ENCODE measurements at places on chromosomes 16 and 17.

GRCh38 chr16:25626172-25626571 lies 65.6 kb upstream of the HS3ST4 start:
- DNase-seq = no peak

DNA sequence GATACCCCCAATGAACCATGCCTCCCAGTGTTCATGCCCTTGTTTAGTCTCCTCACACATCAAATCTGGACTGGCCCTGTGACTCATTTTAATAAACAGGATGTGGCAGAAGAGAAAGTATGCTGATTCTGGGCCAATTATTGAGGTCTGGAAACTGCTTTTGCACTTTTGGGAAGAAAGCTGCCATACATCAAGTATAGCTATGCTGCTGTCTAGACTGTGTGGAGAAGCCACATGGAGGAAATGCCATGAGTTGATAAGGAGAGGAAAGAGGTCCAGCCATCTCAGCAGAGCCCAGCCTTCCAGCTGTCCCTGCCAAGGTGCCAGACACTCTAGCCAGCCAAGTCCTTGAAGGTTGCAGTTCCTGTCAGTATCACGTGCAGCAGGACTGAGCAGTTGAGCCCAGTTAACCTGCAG lies 16.7 kb downstream of the RPRML start:
- DNase-seq = no peak

DNA sequence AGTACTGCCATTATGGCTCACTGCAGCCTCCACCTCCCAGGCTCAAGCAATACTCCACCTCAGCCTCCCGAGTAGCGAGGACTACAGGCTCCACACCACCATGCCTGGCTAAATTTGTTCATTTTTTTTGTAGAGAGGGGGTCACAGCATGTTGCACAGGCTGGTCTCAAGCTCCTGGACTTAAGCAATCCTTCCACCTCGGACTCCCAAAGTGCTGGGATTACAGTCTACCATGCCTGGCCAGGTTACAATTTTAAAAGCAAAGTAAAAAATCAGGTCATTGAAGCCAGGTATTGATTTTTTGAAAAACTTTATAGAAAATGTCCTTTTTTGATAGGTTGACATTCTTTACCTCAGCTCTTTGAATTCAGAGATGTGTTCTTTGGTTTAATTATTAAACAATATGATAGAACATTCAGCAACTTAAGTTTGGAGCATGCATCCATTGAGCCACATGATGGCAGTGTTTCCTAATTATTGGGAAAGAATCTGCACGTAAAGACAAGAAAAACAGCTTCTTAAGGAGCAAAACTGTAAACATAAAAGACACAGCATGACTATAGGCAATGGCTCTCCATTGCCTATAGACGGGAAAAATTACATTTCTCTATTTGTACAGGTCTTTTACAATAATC lies 1.7 kb upstream of the SLC16A11 start:
- DNase-seq = no peak

- DNase-seq = no peak
Measured at GRCh38 chr16:89936034-89936433, 12.5 kb upstream of the DEF8 start.

DNA sequence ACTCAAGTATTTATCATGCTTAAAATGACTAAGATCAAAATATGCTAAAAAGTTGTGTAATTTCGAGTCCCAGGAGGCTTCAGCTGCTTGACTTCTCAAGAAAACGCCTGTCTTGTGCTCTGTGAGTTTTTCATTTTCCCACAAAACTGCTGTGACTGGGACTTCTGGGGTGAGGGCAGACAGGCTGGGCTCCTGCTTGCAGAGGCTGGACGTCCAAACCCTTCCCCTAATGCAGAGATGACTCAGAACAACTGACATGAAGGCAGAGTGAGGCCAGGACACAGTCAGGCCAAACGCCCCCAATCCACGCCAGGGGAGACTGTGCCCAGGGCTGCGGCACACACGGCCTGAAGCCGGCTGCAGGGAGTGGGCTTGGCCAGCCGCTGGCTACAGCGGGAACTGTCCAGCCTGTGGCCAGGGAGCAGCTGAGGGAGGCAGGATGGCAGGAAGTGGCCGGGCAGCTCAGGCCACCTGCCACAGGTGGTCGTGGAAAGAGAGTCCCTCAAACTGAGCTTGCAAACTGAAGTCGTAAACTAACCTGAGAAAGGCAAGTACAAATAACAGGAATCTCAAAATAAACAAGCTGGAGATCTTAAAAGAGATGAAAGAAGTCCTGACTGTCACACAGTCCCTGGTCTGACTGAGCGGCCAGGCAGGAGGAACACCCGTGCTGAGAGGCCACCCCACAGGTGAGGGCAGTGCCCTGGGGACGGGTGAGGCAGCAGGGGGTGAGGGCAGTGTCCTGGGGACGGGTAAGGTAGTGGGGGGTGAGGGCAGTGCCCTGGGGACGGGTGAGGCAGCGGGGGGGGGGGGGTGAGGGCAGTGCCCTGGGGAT lies 21.3 kb upstream of the HEXD start:
- DNase-seq = no peak

GRCh38 chr17:19341211-19341631 lies 21.3 kb downstream of the B9D1 start:
- no peak for DNase-seq

- DNase-seq = no peak
Measured at GRCh38 chr16:11285842-11286241, 4.7 kb upstream of the PRM1 start.

DNA sequence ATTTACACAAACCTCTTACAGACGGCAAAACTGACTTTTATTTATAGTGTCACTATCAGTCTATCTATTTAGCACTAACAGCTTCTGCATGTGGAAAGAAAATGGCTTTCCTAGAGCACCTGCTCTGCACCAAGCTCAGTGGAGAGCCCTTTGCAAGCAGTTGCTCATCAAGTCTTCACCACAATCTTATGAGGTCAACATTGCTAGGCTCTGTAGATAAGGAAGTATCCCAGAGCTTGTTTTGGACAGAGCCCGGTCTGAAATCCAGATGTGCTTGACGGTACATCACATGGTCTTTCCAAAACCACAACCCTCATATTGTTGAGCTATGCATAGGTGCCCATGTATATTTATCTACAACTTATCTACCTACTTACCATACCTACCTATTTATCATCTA lies 572.7 kb upstream of the CDH5 start:
- no peak for DNase-seq

- no peak for DNase-seq
Measured at GRCh38 chr17:44362949-44363612, 572 bp downstream of the FAM171A2 start.

DNA sequence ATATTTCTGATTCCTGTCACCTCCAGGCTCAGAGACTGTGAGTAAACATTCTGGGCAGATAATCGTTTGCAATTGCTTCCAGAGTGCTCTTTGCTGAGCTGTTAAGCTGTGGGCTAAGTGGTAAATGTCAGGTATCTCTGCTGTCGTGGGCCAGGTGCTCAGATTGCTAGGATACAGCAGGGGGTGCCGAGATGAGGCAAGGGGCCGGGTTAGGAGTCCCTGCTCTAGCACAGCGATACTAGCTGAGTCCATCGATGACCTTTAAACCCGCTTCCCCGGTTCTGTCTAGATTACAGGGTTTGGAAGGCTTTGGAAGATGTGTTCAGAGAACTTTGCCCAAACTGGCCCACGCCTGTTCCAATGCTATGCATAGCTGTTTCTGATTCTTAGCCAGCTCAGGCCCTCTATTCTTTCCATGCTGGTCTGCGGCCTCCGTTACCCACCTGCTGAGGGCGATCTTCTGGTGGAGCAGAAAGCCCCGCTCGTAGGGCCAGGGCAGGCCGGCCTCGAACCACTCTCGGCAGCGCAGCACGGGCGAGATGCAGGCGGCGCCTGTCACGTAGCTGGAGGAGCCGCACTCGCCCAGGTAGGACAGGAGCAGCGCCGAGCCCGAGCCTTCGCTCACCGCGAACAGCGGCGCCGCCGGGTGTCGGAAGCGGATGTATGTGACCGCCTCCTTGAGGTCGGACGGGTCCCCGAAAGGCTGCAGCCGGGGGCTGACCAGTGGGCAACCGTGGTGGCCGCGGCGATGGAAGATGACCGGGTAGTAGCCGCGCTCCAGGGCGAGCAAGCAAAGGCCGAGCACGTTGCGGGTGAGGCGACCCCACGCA lies 979 bp downstream of the ABHD15 start:
- DNase-seq = no peak

- no peak for DNase-seq
Measured at GRCh38 chr16:31216422-31217135, at the start of gene PYDC1. Gene PYDC1, minus strand, starts transcription at chr16:31217135. Its CDS starts 107 bp downstream, at chr16:31217028.

DNA sequence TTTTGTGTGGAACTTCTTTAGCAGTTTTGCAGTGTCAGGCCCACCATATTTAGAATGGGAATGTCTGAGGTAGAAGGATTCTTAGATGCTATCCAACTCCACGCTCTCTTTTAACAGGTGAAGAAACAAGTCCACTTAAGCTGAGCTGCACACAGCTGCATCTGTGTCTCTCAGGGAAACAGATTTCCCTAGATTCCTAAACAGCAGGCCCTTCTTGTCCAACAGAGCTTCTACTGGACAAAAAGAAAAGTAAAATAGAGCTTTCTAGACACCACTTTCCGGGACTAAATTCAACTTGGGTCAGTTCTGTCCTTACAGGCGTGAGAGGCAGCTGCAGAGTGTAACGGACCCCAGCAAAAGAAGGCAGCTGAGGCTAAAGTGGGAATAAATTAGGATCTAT lies 51.7 kb downstream of the SNX11 start:
- DNase-seq = no peak

DNA sequence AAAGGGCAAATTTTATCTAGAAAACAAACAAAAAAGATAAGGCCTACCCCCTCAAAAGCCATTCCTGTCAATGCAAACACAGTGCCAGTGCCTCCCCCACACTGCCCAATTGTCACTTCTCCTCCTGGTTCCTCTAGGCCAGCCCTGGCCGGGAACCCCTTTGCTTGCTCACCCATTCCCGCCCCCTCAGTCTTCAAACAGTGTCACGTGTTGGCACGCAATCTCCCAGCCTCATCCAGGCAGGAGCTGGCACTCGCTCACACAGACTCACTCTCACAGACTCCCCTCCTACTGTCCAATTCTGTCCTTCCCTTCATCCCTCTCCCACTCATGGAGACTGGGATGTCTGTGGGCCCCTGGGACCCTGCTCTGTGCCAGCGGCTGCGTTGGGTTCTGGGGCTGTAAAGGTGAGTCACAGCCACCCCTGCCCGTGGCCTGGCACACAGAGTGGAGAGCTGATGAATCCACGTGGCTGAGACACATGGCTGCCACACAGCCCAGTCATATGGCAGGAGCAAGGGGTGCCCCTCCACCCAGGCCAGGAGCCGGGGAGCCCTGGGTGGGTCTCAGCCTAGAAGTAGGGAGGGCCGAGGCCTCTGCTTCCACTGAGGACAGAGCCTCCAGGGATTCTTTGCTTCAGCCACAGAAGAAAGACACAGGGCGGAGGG lies 54.8 kb downstream of the VAC14 start:
- DNase-seq = no peak

- no peak for DNase-seq
Measured at GRCh38 chr17:17156107-17156506, 50.0 kb downstream of the PLD6 start.

- DNase-seq = no peak
Measured at GRCh38 chr16:49457196-49457595, 83.6 kb downstream of the C16orf78 start.

DNA sequence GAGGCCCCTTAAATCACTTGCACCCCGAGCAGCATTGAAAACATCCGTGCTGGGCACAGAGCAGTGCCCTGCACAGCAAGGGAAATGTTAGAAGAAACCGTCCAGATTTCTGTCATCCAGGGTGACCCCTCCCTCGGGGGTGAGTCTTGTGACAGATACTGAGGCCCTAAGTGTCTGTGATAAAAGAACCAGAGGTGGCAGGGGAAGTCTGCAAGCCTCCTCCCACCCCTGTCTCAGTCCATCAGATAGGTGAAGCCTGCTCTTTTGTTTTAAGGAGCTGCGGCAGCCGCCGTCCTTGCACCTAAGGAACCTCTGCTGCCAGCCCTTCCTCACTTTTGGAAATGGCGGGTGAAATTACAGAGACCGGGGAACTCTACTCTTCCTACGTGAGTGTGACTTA lies 845 bp upstream of the NAT9 start:
- DNase-seq = no peak

- no peak for DNase-seq
Measured at GRCh38 chr16:23359092-23359760, 57.1 kb downstream of the SCNN1B start.

- DNase-seq = no peak
Measured at GRCh38 chr17:16442594-16443510, 27.5 kb downstream of the TRPV2 start.

DNA sequence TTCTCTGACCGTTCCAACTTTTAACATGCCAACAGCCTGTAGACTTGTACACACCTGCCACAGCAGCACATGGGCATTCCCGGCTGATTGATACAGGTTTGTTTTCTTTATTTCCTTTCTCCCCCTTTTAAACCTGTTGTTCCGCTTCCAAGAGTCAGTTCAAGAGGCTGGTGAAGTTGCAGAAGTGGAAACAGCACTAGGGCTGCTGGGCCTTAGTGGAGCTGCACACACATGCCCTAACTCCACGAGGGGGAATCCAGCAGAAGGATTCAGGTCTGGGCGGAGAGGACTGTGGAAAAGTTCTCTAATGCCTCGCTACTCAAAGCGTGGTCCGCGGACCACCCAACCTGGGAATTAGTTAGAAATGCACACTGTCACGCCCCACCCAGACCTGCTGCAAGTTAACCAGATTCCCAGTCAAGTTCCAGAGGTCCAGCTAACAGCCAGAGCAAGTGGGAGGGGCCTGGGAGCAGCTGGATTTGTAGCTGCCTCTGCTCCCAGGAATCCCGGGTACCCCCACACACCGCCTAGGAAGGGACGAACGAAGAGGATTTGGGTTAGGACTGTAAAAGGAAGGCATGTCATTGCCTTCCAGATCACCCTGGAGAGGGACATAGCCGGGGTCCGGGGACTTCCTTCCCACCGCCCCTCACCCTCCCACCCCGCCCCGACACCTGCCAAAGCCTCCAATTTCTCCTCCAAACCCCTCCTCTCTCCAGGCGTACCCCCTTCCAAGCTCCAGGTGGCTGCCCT lies 542 bp downstream of the SLC39A11 start:
- DNase-seq = no peak

DNA sequence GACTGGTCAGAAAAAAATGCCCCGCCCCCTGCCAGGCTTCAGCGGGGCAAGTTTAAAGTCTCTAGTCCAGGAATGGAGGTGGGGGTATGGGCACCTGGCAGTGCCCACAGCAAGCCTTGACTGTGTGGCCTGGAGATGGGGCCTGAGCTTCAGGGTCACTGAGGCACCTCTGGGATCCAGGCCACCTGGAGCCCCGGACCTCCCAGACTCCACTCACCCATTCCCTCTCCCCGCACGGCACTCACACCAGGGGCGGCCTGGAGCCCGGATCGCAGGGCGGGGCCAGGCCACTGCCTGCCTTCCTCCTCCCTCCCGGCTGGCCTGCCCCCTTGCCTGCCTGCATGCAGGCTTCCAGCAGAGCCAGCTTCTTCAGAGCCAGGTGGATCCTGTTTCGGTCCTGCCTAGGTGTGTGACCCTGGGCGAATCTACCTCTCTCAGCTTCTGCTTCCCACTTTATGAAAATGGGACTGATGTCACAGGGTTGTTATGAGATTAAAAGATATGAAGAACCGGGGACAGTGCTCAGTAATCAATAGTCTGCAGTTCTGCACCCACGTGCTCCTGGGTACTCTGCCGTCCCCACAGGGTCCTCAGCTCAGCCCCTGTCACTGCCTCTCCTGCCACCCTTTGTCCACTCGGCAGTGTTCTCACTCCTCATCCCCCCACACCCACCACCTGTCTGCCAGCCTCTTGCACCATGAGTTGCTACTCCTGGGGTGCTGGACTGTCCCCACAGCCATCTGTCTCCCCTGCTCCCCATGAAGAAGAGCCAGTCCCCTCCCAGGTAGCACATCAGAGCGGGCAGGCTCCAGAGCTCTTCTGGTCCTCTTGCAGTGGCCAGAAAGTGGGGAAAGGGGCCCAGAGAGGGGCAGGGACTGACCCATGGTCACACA lies 1.2 kb upstream of the TCAP start:
- DNase-seq = no peak

- no peak for DNase-seq
Measured at GRCh38 chr16:52863000-52863399, 189.7 kb downstream of the CHD9NB start.

All from stimulated activated naive CD4-positive, alpha-beta T cell (primary cell).